ENCODE measurements at places on chromosomes 5 and 9.

DNA sequence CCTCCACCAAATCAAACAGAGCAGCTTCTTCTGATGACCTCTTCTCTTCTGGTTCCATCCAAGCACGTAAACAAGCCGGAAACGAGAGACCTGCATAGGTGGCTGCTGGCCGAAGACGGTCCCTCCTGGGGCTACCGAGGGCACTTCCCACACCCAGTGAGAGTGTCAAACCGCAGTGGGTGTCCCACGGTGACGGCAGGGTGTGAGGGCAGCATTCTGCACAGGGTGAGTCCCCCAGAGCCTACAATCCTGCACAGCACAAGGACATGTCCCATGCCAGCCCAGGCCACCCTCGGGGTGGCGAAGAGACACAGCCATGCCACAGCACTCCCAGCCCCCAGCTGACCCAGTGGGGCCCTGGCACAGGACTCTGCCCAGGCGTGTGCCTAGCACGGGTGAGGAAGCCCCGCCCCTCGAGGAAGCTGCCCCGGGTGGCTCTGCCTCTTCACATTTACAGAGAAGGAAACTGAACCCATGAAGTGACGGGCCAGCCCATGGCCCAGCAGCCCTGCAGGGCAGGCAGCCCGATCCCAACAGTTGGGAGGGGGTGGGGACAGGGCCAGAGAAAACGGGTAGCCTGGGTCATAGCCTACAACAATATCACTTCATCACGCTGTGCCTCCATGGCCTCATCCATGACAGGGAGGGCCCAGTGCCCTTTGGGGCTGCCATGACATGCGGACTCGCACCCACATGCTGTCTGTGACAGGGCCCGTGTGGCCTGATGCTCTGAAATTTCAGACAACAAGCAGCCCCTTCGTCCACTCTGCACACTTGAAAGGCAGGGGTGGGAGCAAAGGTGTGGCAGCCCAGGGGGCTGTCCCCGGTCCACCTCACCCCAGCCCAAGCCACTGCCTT lies 43.2 kb downstream of the SEMA4D start:
- no peak for DNase-seq

- no peak for DNase-seq
Observed at GRCh38 chr9:6997330-6997729, 239.6 kb downstream of the KDM4C start.

DNA sequence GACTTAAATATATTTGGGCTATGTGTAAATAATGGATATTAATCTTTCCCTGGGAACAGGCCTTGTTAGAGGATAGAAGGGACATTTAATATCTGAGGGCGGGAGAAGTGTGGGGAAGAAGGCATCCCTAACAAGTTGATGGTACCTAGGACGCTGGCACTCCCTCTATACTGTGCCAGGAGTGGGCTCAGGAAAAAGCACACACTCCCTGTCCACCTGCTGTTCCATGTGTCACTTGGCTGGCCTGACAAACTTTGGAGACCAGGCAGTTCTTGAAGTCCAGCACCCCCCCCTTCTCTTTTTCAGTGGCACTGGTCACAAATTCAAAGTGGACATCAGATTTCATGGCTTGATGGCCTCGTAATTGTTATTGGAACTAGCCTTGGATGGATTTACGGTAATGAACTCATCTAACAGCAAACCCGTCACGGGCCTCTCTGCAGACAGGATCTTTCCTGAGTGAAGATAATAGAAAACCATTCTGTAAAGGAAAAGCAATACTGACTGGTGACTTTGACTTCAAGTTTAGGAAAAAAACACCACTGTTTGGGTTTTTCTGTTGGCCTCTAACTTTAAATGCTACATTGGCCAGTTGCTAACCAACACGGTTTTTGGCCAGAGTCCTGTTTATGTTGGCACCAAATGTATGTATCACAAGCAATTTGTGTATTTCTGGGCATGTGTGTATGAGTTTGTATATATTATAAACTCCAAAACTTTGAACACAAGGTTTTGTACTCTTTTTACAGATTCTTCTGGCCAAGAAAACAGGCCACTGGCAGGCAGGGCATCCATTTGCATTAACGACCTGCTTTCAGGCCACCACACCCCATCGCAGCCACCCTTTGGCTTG lies 552.6 kb downstream of the CCDC171 start:
- no peak for DNase-seq

- no peak for DNase-seq
Observed at GRCh38 chr9:7298123-7298522, 501.5 kb downstream of the DMAC1 start.

GRCh38 chr9:16321461-16322119 lies 548.9 kb downstream of the BNC2 start:
- DNase-seq, result no peak

GRCh38 chr9:16848179-16848578 lies 22.3 kb downstream of the BNC2 start:
- peak; percentile 43 for DNase-seq

DNA sequence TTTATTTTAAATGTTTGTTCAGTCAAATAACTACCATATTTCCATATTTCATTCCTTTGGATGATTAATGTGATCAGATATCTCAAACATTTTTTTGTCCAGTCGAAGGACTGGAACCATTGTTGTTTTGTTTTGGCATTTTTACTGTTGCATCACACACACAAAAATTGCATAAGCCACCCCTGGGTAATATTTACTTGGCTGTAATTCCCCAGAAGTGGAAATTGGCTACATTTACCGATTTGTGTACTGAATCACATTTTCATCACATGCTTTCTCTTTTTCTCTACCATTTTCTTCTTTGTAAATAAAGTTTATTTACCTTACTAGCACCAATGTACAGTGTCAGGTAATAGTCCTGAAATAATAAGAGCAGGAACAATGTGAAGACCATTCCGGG lies 1729.7 kb upstream of the WWC1 start:
- no peak for DNase-seq

GRCh38 chr9:68551191-68551590 lies 10.5 kb upstream of the TMEM252 start:
- DNase-seq, result no peak

DNA sequence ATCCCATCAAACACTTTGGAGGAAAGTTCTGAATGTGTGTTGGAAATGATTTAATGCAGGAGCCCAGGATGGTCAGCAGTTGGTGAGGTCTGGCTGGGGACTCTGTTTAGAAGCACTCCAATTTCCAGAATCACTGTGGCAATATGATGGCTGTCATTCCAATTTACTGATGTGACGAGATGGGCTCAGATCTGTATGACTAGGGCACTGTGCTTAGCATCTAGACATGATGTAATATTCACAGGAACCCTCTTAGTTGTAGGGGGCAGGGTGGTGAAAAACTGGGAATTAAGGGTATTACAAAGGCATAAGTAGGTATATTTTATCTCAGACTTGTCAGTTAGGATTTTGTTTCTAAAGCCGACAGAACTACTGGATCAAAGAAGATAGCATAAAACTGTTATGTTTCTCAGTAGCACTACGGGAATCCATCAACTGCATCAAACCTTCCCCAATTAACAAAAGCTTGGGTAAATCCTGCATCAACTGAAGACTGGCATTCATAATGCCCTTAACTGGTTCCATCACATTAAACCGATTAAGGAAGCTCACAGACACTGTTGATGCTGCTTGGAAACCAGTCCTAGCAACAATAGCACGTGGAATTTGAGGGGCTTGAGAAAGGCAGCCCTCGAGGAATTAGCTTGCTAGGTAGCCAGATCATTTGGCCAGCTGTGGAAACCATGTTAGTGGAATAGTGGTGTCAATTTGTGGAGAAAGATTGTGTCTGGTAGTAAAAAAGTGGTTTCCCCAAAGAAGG lies 86.1 kb downstream of the SV2C start:
- DNase-seq, result no peak

GRCh38 chr9:35490155-35490909 lies 421 bp downstream of the RUSC2 start:
- DNase-seq, result no peak
